ENCODE measurements at places on chromosomes 2 and 18. TPM values are rescaled to one million over a fixed set of nuclear protein-coding genes. Genes with fewer than 3 reads are reported as not detected.
A peak's percentile ranks its signal among the peaks of the same experiment; 100 is the strongest.

GRCh38 chr18:25239151-25239550, 112.8 kb downstream of the ZNF521 start:
- H3K27ac ChIP-seq: no peak overlapping the region
- H3K4me3 ChIP-seq: no peak overlapping the region
- DNase-seq: no peak
- peaks cover 8% of the 10 kb centered on the region for H3K4me1 ChIP-seq

DNA sequence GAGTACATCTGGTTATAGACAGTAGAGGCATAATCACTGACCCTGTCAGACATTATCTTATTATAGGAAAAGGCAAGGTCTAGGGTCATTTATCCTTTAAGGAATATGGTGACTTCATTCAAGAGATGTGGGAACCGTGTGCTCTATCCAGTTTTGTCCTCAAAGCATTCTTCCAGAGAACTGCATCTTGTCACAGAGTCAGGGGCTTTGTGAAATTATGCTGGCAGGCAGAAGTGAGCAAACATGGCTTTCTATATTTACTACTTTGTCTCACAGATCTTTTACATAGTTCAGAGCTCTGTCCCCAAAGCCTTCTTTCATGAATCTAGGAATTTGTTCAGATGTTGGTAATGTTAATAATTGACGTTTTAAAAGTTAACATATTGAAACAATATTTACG, 177.4 kb downstream of the ASXL3 start:
- no peaks in the 10 kb centered on the region for H3K36me3 ChIP-seq
- no peak overlapping the region for H3K27ac ChIP-seq
- DNase-seq: no peak
- no peaks in the 10 kb centered on the region for H3K4me1 ChIP-seq
- H3K27me3 ChIP-seq: no peaks in the 10 kb centered on the region

DNA sequence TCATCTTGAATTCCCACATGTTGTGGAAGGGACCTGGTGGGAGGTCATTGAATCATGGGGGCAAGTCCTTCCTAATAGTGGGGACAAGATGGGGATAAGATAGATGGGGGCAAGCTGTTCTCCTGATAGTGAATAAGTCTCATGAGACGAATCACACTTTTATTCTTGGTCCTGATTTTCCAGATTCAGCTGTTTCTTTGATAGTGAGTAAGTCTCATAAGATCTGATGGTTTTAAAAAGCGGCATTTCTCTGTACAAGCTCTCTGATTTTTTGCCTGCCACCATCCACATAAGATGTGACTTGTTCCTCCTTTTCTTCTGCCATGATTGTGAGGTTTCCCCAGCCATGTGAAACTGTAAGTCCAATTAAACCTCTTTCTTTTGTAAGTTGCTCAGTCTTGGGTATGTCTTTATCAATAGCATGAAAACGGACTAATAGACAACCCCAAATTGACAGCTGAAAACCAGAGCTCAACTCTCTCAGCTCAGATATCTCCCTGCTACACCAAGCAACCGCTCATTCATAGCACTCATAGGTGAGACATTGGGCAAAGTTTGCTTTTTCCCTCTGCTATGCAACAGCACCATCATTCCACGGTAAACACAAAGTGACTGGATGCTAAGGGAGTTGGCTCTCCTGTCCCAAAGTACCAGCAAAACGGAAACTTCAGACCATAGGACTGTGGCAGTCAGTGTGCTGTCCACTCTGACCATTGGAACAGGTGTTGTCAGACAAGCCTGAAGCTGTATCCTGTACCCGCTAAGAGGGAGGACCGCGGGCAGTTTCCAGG, 44.9 kb upstream of the TBC1D8 start:
- no peak overlapping the region for H3K4me3 ChIP-seq
- H3K27ac ChIP-seq: no peak overlapping the region
- no peaks in the 10 kb centered on the region for H3K4me1 ChIP-seq

GRCh38 chr18:25225151-25225550, 126.8 kb downstream of the ZNF521 start:
- DNase-seq: no peak
- H3K4me1 ChIP-seq: peaks cover 16% of the 10 kb centered on the region
- no peak overlapping the region for H3K27ac ChIP-seq

- no peaks in the 10 kb centered on the region for H3K36me3 ChIP-seq
- peaks cover 15% of the 10 kb centered on the region for H3K27me3 ChIP-seq
- no peak overlapping the region for H3K4me3 ChIP-seq
- H3K4me1 ChIP-seq: peaks cover 5% of the 10 kb centered on the region
- DNase-seq: no peak
- H3K27ac ChIP-seq: no peak overlapping the region
Observed at GRCh38 chr2:20227894-20228505, 3.1 kb upstream of the SDC1 start.

DNA sequence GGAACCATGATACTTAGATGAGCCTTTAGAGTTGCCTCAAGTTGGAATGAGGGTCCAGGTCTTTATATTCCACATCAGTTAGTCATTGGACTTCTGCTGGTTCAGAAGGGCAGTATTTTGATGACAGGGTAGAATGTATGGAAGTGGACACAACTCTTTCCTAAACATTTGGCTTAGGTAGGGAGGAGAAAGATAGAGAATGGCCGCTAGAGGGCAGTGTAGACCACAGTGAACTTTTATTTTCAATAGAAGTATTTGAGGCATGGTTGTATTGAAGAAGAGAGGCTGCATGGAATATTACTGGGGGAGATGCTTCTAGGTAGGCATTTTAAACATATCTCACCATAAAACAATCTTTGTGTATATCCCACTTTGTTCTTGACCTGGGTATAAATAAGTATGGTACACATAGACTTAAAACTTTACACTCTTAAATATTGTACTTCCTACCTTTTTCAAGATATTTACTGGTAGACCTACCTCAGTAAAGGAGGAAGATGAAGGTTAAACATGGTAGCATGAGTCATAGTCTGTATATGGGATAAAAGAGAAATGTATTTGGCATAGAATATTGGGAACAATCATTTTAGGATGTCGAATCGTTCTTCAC, 497.6 kb upstream of the FAM98A start:
- no peaks in the 10 kb centered on the region for H3K36me3 ChIP-seq
- no peak for DNase-seq
- H3K4me1 ChIP-seq: no peaks in the 10 kb centered on the region
- H3K27ac ChIP-seq: no peak overlapping the region
- H3K4me3 ChIP-seq: no peak overlapping the region

Gene PROM2
- 1.4 TPM for total RNA-seq

- no peaks in the 10 kb centered on the region for H3K27me3 ChIP-seq
- H3K4me1 ChIP-seq: no peaks in the 10 kb centered on the region
- no peak for DNase-seq
- no peak overlapping the region for H3K4me3 ChIP-seq
- no peaks in the 10 kb centered on the region for H3K36me3 ChIP-seq
Observed at GRCh38 chr2:207632575-207633493, 7.6 kb upstream of the METTL21A start.

DNA sequence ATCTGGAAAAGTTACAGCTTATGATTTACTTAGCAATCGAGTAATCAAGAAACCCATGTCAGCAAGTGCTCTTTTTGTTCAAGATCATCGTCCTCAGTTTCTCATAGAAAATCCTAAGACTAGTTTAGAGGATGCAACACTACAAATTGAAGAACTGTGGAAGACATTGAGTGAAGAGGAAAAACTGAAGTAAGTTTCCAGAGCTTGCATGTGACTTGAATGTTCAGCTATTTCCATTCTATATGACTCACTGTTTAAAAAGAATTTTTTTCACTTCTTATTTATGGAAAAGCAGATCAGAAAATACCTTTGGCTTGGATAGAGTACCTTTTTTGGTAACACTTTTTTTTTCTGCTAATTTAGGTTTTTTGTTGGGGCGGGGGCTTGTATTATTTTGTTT, 70.7 kb downstream of the PMS1 start:
- H3K36me3 ChIP-seq: peaks cover 22% of the 10 kb centered on the region
- no peak for DNase-seq
- no peak overlapping the region for H3K27ac ChIP-seq
- no peaks in the 10 kb centered on the region for H3K27me3 ChIP-seq

Gene CFAP221
- total RNA-seq: 0.88 TPM

DNA sequence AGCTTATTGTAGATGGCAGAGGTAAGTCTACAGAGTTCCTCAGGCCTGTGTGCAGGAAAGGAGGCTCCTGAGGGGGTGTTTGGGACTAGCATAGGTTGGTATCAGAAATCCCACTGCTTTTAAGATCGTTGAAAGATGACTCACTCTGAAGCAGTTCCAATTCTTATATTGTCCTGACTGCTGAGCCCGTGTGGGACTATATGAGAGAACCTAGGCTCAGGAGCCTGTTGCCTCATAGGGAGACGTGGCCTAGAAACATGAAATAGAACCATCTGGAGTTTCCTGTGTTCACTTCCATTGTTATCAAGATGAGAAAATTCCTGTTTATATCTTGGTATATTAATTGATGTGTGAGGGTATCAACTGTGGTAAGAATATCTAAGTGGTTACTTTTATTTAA, 5.7 kb downstream of the CCT7 start:
- no peak overlapping the region for H3K4me3 ChIP-seq
- DNase-seq: no peak
- peaks cover 12% of the 10 kb centered on the region for H3K36me3 ChIP-seq
- peak overlapping the region; percentile 14 for H3K27ac ChIP-seq

GRCh38 chr2:74908748-74909444, 49.5 kb upstream of the POLE4 start:
- H3K4me1 ChIP-seq: no peaks in the 10 kb centered on the region
- no peak overlapping the region for H3K27ac ChIP-seq
- H3K36me3 ChIP-seq: no peaks in the 10 kb centered on the region

- no peak for DNase-seq
- no peak overlapping the region for H3K27ac ChIP-seq
- no peaks in the 10 kb centered on the region for H3K27me3 ChIP-seq
- H3K36me3 ChIP-seq: no peaks in the 10 kb centered on the region
- H3K4me1 ChIP-seq: no peaks in the 10 kb centered on the region
- no peak overlapping the region for H3K4me3 ChIP-seq
Observed at GRCh38 chr2:181563101-181563692, 93.7 kb downstream of the CERKL start.

GRCh38 chr2:223043164-223043941, 8.6 kb upstream of the KCNE4 start:
- DNase-seq: no peak
- H3K27me3 ChIP-seq: no peaks in the 10 kb centered on the region
- H3K27ac ChIP-seq: no peak overlapping the region
- no peaks in the 10 kb centered on the region for H3K4me1 ChIP-seq
- no peak overlapping the region for H3K4me3 ChIP-seq

DNA sequence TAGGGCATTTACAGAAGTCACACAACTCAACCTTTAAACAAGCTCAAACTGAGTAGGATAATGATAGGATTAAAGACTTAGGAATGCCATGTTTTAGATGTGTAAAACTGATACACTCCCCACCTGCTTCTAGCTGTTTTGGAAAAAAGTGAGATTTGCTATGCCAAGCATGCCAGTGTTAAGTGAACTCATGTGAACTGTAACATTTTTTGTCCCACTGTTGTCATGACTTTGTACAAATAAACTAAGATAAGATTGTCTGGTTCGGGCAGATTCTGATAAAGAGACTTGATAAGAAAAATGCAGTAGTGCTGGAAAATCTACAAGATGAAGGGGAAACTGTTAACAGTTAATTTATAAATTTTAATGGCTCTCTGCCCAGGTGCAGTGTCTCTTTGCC, 66.5 kb downstream of the GLS start:
- peaks cover 6% of the 10 kb centered on the region for H3K4me1 ChIP-seq
- DNase-seq: no peak
- H3K4me3 ChIP-seq: no peak overlapping the region
- H3K36me3 ChIP-seq: no peaks in the 10 kb centered on the region
- no peaks in the 10 kb centered on the region for H3K27me3 ChIP-seq

- H3K27me3 ChIP-seq: no peaks in the 10 kb centered on the region
- no peak overlapping the region for H3K4me3 ChIP-seq
- DNase-seq: no peak
- H3K4me1 ChIP-seq: peaks cover 10% of the 10 kb centered on the region
Observed at GRCh38 chr18:11951390-11951851, 29.9 kb upstream of the IMPA2 start.

- H3K27me3 ChIP-seq: no peaks in the 10 kb centered on the region
- no peak overlapping the region for H3K4me3 ChIP-seq
- H3K4me1 ChIP-seq: no peaks in the 10 kb centered on the region
- H3K27ac ChIP-seq: no peak overlapping the region
Observed at GRCh38 chr2:96521219-96521618, 15.3 kb upstream of the ARID5A start.

- DNase-seq: no peak
- no peaks in the 10 kb centered on the region for H3K36me3 ChIP-seq
- H3K27me3 ChIP-seq: no peaks in the 10 kb centered on the region
- no peak overlapping the region for H3K4me3 ChIP-seq
Observed at GRCh38 chr2:64225491-64225890, 81.3 kb upstream of the PELI1 start.

GRCh38 chr2:120942658-120943057, 207.0 kb downstream of the GLI2 start:
- DNase-seq: no peak
- no peak overlapping the region for H3K4me3 ChIP-seq
- no peaks in the 10 kb centered on the region for H3K27me3 ChIP-seq
- no peak overlapping the region for H3K27ac ChIP-seq
- no peaks in the 10 kb centered on the region for H3K36me3 ChIP-seq
- H3K4me1 ChIP-seq: peaks cover 26% of the 10 kb centered on the region

GRCh38 chr2:108961796-108962195, 27.2 kb downstream of the EDAR start:
- no peaks in the 10 kb centered on the region for H3K27me3 ChIP-seq
- H3K4me3 ChIP-seq: no peak overlapping the region
- H3K36me3 ChIP-seq: no peaks in the 10 kb centered on the region
- no peak overlapping the region for H3K27ac ChIP-seq

- peaks cover 28% of the 10 kb centered on the region for H3K4me1 ChIP-seq
- no peak overlapping the region for H3K4me3 ChIP-seq
- H3K27me3 ChIP-seq: no peaks in the 10 kb centered on the region
- no peak overlapping the region for H3K27ac ChIP-seq
- no peaks in the 10 kb centered on the region for H3K36me3 ChIP-seq
- DNase-seq: peak; percentile 49
Observed at GRCh38 chr2:238134393-238134785, 4.1 kb upstream of the KLHL30 start.

Gene FECH
- total RNA-seq: 51.4 TPM
